Regular cardiac myocyte (primary cell): ENCODE measurements at places on chromosomes 6 and 20. TPM values are rescaled to one million over a fixed set of nuclear protein-coding genes. Genes with fewer than 3 reads are reported as not detected.

GJA10 gene
- total RNA-seq = not detected in 2 replicates

PNPLA1 gene
- total RNA-seq = not detected in 2 replicates

ZNF311 gene
- total RNA-seq = 0.96 and 2.3 TPM in 2 replicates

WFDC5 gene
- total RNA-seq = not detected in 2 replicates

RIN2 gene
- total RNA-seq = 35.8 and 71.1 TPM in 2 replicates

CALHM6 gene
- total RNA-seq = 0.58 and 2.8 TPM in 2 replicates

OPN5 gene
- total RNA-seq = not detected in 2 replicates

SLC4A11 gene
- 0.38 and 0.85 TPM in 2 replicates for total RNA-seq

TFAP2C gene
- not detected in 2 replicates for total RNA-seq

C2 gene
- total RNA-seq = 0.38 and 6.8 TPM in 2 replicates

RNF182 gene
- 9.0 and 10.0 TPM in 2 replicates for total RNA-seq

TFAP2A gene
- 0.85 TPM in 1 of 2 replicates, not detected in the other for total RNA-seq

DNAH8 gene
- total RNA-seq = under 0.01 TPM in 1 of 2 replicates, not detected in the other

PDE10A gene
- total RNA-seq = 18.4 and 32.4 TPM in 2 replicates
